T-helper 2 cell (primary cell): ENCODE measurements at places on chromosomes 16 and 17.

- no peak for DNase-seq
Observed at GRCh38 chr16:16071631-16072244, 122.3 kb downstream of the ABCC1 start.

DNA sequence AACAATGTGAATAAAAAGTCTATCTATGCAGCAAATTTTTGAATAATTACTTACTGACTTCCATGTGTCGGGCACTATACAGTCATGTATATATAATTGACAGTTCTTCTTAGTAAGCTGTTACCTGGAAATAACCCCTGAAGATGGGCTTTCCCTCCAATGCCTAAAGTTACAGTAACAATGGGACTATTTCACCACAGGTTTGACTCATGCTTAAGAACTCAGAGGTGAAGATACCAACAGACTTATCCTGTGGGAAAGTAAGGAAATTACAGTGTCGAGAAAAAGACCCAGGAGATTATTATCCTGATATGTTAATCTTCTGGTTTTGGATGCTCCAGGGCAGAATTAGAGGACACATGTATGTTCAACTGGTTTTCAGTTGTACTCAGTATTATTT, 601.5 kb upstream of the SOX9 start:
- DNase-seq: no peak

DNA sequence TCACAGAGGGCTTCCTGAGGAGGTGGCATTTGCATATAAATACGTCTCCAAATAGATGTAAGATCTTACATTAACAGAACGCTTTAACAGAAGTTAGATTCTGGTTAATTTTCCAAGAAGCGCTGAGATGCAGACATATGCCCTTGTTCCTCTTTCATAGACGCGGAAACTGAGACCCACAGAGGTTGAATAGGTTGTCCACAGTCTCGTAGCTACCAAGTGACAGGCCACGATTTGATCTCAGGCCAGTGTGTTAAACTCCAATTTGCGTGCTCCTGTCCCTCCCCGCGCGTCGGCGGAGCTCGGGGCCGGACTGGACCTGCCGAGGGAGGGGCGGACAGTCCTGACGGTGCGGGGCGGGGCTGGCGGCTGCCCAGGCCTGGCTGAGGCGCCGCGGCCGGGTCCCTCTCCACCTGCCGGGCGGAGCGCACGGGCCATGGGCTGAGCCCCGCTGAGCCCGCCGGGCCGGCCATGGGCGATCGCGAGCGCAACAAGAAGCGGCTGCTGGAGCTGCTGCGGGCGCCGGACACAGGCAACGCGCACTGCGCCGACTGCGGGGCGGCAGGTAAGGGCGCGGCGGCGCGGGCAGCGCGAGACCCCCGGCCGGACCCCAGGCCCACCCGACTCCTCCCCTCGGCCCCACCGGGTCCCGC, at the start of gene ADAP2:
TSS of gene ADAP2 (plus strand) at position 402 of the 653 bp plus-strand sequence. CDS start at position 472, 70 bp downstream.
- DNase-seq: no peak

- no peak for DNase-seq
Observed at GRCh38 chr17:5800646-5801045, 216.3 kb upstream of the NLRP1 start.

- DNase-seq: no peak
Observed at GRCh38 chr17:17645961-17646360, 35.3 kb upstream of the RAI1 start.

GRCh38 chr17:68431661-68432071, 25.6 kb downstream of the WIPI1 start:
- DNase-seq: peak; percentile 75

DNA sequence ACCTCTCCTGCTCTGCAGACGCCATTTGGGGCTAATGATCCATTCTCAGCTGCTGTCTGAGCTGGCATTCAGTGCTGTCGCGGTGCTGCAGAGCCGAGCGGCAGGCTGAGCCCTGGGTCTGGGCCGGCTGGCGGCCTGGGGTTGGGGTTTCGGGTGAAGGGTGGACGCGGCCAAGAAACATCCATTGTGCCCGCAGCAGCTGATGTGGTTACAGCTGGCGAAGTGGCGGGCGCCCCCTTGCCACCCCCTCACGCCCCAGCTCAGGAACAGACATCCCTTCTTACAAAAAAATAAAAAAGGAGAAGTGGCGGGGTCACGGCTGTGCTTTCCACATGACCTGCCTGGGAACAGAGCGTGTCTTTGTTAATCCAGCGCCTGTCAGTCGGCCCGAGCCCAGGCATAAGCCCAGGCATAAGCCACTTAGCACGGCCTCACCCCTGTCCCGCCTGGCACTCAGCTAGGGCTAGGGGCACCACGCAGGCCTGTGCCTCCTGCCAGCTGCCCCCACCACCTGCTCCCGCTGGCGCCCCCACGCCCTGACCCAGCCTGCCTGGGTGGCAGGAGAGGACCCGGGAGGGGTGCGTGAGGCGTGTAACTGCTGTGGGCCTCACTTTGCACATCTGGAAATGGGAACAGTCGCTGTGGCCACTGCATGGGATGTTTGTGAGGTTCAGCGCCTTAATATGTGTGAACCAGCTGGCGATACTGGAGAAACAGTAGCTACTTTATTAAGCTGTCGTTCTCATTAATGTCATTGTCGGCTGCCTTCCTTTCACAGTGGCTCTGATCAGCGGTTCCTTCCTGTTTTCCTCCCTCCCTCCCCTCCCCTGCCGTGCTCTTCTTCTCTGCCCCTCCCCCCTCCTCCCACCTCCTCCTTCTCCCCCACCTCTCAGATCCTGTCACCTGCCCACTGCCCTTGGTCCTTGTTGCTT, 197.7 kb upstream of the CIBAR2 start:
- no peak for DNase-seq

- peak; percentile 45 for DNase-seq
Observed at GRCh38 chr17:1179818-1180742, at the start of gene ABR. TSS of gene ABR (minus strand) at chr17:1179981. CDS start at chr17:1179727, 254 bp downstream.

DNA sequence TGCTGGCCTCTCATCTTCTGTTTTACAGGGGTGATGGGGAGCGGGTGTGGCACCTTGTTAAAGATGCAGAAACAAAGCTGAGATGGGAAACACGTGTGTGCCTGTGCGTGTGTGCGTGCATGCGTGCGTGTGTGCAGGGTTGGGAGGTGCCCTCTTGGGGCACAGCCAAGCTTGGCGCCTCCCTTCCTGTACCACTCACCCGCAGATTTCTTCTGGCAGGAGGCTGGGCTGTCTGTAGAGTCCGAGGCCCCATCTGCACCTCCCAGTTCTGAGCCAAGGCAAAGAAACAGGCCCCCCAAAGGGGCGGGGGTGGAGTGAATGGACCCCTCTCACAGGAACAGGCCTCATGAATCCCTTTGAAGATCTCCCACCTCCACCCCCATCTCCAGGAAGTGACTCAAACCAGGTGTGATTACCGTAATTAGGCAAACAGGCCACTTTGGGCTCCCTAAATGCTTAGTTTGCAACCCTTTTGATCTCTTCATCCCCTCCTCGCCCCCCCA, 20.9 kb downstream of the TNS4 start:
- peak; percentile 98 for DNase-seq

DNA sequence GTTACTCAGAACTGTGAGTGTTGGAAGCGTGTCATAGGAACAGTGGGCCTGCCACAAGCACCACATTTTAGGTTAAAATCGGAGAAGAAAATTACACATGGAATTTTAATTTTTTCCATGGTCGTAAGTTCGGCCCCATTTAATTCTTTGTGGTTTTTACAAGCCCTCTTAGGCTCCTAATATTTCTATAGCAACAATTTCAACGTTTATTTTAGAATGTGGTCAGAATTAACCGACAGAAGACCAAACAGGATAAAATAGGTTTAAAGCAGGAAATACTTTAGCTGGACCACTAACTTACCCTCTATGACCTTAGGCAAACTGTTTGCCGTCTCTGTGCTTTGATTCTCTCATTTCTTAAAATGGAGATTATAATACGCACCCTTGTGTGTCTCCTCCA, 69.9 kb downstream of the FTO start:
- DNase-seq: no peak

- no peak for DNase-seq
Observed at GRCh38 chr17:77530591-77530990, 389.8 kb downstream of the SEC14L1 start.

- no peak for DNase-seq
Observed at GRCh38 chr16:10708969-10709368, 14.2 kb upstream of the TEKT5 start.

DNA sequence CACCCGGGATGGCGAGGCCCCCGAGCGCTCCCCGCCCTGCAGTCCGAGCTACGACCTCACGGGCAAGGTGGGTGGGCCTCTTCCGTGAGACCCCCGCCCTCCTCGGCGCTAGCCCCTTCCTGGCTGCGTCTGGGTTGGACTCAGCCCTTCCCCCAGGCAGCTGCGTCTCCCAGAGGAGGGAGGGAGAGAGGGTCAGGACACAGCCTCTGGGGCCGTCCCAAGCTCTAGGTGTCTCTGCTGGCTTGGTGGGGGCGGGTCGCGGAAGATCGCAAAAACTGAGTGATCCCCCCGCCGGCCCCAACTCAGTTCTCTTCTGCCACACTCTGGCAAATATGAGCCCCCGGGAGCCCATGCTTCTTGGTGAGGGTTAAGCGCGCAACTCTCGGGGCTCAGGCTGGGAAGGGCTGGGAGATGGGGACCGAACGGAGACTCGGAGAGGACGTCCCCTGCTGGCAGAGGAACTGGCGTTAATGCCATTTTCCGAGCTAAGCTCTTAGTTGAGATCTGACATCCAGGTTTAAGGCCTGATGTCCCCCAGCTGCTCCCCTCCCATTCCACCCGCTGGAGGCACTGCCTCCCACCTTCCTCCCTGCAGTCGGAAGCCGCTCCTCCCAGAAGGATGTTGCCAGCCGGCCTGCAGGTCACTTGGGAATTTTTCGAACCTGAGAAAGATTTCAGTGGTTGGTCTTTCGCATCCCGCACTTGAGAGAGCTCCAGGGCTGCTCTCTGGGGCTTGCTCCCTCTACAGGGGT, 419 bp downstream of the RAB37 start:
- no peak for DNase-seq

DNA sequence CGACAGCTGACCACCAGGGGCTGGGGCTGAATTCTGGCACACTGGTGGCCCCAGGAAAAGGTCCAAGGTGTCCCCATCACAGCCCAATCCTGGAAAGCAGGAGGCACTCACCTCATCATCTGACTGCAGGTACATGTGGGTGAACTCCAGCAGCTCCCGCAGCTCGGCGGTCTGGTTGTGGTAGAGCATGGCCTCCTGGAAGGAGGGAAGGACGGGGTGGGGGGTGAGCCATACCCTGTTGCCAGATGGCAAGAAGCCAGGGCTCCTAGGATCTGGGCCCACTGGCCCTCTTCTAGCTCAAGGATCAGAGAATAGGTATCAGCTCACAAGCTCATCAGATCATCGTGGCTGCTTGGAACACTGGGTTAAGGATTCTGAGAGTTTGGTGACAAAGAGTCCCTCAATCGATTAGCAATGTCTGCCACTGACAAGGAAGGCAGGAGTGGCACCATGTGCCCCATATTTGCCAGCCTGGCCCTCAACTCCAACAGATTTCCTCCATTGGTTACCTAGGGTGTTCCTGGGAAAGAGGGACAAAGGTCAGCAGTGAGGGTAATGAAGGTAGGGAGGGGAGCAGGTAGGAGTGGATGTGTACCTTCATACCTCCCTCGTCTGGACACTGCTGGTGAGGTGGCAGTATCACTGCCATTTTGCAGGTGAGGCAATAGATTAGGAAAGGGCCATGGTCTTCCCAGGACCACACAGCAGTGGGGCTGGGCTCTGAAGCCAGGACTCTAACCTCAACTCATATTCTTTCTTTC, 4.9 kb downstream of the P3H4 start:
- DNase-seq: no peak

DNA sequence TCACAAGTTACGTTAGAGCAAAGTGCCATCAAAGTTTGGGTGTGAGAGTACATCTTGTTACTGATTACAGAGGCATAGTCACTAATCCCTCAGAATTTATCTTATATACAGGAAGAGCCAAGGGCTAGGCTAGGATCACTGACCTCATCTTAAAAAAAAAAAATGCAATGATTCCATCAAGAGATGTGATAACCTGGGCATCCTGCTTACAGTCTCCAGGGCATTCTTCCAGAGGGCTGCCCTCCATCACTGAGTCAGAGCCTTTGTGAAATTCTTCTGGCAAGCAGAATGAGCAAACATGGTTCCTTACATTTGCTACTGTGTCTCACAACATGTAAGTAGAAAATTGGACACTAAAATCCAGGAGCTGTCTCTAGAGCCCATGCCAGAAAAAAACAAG, 410.6 kb downstream of the ZFHX3 start:
- DNase-seq: no peak

DNA sequence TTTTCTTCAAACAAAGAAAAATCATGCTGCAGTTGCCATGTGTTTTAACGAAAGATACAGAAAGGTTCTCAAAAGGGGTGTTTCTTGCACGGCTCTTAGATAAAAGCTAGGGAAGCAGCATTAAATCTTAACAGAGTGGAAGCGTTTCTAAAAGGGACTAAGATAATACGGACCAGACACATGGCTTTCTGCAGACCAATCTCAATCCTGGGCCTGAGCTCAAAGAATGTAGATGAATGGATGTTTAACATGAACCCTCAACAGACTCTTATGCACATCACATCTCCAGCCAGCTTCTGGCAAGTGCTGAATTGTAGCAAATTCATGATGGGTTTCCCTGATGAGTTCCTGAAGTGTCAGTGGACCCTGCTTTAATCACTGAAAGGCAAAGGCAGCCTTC, 80.2 kb upstream of the COX10 start:
- DNase-seq: no peak

- no peak for DNase-seq
Observed at GRCh38 chr16:78628461-78629045, 529.1 kb downstream of the WWOX start.

- DNase-seq: no peak
Observed at GRCh38 chr17:835263-835662, 53.1 kb downstream of the MRM3 start.

- DNase-seq: no peak
Observed at GRCh38 chr17:4734857-4735475, 3.7 kb downstream of the MED11 start.

GRCh38 chr17:55496094-55496881, 15.0 kb downstream of the SMIM36 start:
- DNase-seq: no peak

- no peak for DNase-seq
Observed at GRCh38 chr16:58299757-58300349, 5.0 kb upstream of the PRSS54 start.

DNA sequence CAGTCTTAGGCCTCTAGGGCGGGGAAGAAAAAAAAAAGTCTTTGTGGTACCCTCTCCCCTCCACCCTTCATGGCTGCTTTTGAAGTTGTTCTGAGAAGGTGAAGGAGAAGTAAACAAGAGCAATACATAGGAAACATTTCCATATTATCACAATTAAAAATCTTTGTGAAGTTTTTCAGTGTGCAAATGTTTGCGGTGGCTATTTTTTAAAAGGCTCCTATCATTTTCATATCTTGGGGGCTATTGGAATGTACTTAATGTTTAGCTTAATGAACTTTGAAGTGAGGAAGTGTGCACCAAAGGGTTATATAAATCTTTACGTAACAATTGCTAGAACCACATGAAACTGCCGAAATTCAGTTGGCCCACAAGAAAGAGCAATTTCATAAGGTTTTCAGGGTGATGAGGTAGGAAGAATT, 7.6 kb downstream of the NOL11 start:
- DNase-seq: no peak

GRCh38 chr17:29156781-29157180, 23.4 kb downstream of the MYO18A start:
- no peak for DNase-seq
